ENCODE measurements at places on chromosomes 11 and 22.

DNA sequence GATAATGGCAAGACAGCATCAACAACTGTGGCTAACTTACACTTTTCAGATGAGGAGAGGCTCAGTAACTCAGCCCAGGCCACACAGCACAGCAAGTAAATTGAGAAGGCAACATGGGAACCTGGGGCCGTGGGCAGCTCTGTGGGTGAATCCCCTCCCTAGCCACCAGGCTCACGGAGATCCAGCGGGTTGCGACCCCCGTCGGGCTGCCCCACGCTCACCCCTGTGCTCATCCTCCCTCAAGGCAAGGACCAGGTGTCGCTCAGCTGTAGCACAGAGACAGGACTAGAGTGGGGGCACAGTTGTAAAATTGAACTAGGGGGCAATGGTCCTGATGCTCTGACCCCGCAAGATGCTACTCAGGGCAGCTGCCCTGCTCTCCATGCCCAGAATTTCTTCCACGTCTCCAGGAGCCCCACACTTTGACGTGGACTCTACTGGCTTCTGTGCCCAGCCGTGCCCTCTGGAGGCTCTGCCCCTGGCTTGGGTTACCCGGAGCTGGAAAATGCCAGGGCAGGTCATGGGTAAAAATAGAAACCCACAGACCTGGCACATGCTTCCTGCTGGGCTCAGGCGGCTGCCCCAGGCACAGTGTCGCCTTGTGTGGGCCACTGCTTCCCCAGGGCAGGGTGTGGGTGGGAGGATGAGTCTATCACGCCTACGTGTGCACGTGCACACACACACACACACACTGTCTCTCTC lies 9.0 kb downstream of the TUBA8 start:
- no peak overlapping the region for H3K27ac ChIP-seq
- H3K27me3 ChIP-seq: no peaks in the 10 kb centered on the region

- H3K4me1 ChIP-seq: no peaks in the 10 kb centered on the region
- H3K36me3 ChIP-seq: no peaks in the 10 kb centered on the region
- DNase-seq: no peak
- no peaks in the 10 kb centered on the region for H3K27me3 ChIP-seq
Measured at GRCh38 chr11:31655483-31655882, 145.9 kb downstream of the ELP4 start.

GRCh38 chr11:130369141-130369691 lies 54.5 kb upstream of the ZBTB44 start:
- no peak for DNase-seq
- H3K27ac ChIP-seq: no peak overlapping the region
- H3K4me1 ChIP-seq: no peaks in the 10 kb centered on the region
- no peaks in the 10 kb centered on the region for H3K27me3 ChIP-seq
- no peaks in the 10 kb centered on the region for H3K36me3 ChIP-seq

DNA sequence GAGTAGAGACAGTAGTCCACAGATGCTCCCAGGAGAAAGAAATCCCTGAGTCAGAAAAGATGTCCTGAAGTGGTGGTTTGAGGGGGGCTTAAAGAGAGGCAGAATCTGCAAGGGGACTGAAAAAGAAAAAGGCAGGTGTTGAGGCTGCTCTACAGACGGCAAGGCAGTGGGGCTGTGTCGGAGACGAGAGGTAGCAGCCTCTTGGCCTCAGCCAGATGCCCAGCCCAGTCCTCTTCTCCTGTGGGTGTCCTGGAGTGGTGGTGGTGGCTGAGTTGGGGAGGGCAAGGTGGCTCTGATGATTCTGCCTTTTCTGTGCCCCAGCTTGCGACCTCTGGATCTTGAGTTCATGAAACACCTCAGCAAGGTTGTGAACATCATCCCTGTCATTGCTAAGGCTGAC lies 9.3 kb upstream of the WBP2NL start:
- no peaks in the 10 kb centered on the region for H3K27me3 ChIP-seq
- H3K4me3 ChIP-seq: no peak overlapping the region
- no peaks in the 10 kb centered on the region for H3K36me3 ChIP-seq
- no peak overlapping the region for H3K27ac ChIP-seq

DNA sequence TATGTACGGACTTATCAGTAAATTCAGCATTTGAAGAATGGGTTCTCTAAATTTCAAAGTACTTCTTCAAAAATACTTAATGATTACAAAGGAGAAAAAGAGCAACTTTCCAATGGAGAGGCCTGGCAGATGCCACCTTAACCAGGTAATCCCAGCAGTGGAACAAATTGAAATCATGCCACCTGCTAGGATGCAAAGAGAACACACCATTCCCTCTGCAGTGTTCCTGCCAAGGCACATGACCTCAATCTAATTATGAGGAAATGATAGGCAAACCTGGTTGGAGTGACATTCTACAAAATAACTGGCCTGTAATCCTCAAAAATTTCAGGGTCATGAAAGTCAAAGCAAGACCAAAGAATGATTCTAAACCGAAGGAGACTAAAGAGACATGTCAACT lies 21.5 kb downstream of the TNRC6B start:
- H3K27ac ChIP-seq: no peak overlapping the region
- no peak for DNase-seq
- H3K36me3 ChIP-seq: peaks cover 19% of the 10 kb centered on the region
- H3K4me1 ChIP-seq: peaks cover 58% of the 10 kb centered on the region
- H3K27me3 ChIP-seq: no peaks in the 10 kb centered on the region
- H3K4me3 ChIP-seq: no peak overlapping the region

DNA sequence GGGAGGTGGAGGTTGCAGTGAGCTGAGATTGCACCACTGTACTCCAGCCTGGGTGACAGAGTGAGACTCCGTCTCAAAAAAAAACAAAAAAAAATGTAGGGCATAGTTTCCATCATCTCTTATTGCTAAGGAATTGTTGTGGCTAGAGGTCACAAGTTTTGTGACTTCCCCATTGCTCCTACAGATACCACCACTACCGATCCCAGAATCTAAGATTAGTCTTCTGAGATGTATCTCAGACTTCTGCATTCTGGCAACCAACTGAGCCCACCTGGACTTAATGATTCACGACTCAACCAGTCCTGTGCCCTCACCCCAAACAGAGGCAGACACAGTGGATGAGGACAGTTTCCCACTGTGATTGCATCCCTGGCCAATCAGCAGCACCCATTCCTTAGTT lies 148.9 kb downstream of the NECTIN1 start:
- H3K4me3 ChIP-seq: no peak overlapping the region
- peaks cover 11% of the 10 kb centered on the region for H3K4me1 ChIP-seq
- no peaks in the 10 kb centered on the region for H3K36me3 ChIP-seq
- DNase-seq: no peak

GRCh38 chr22:21682385-21683175 lies 16.8 kb downstream of the PPIL2 start:
- no peak for DNase-seq
- H3K36me3 ChIP-seq: peaks cover 67% of the 10 kb centered on the region
- H3K4me3 ChIP-seq: no peak overlapping the region
- H3K27me3 ChIP-seq: no peaks in the 10 kb centered on the region
- H3K4me1 ChIP-seq: no peaks in the 10 kb centered on the region
- H3K27ac ChIP-seq: no peak overlapping the region

- no peak for DNase-seq
- H3K4me1 ChIP-seq: no peaks in the 10 kb centered on the region
- H3K36me3 ChIP-seq: no peaks in the 10 kb centered on the region
- peaks cover 6% of the 10 kb centered on the region for H3K27me3 ChIP-seq
Measured at GRCh38 chr11:125214601-125215565, 50.3 kb downstream of the PKNOX2 start.

- DNase-seq: no peak
- H3K27ac ChIP-seq: no peak overlapping the region
- H3K4me3 ChIP-seq: no peak overlapping the region
- H3K27me3 ChIP-seq: no peaks in the 10 kb centered on the region
- no peaks in the 10 kb centered on the region for H3K4me1 ChIP-seq
Measured at GRCh38 chr11:15258433-15259165, 143.9 kb downstream of the INSC start.

DNA sequence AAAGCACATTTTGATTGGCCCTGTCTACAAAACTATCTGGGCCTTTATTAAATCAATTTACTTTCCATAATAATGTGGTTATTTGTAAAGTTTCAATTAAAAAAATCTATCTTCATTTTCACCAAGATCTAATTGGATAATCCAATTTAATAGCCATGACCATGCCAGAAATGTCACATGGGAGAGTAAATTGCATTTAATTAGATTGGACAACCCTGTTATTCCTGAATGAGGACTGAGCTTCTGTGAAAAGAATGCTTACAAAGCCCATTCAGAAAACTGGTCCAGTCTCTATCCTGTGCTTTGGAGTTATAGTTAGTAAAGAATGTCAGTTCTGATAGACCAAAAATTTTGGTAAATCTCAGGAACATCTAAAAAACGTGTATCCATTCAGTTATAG lies 541.9 kb upstream of the ANO5 start:
- no peaks in the 10 kb centered on the region for H3K27me3 ChIP-seq
- H3K36me3 ChIP-seq: no peaks in the 10 kb centered on the region
- H3K4me1 ChIP-seq: no peaks in the 10 kb centered on the region
- H3K27ac ChIP-seq: no peak overlapping the region
- no peak overlapping the region for H3K4me3 ChIP-seq
- DNase-seq: no peak

GRCh38 chr22:30701872-30702271 lies 7.2 kb downstream of the OSBP2 start:
- H3K36me3 ChIP-seq: no peaks in the 10 kb centered on the region
- H3K27ac ChIP-seq: no peak overlapping the region
- no peak for DNase-seq
- no peaks in the 10 kb centered on the region for H3K27me3 ChIP-seq

DNA sequence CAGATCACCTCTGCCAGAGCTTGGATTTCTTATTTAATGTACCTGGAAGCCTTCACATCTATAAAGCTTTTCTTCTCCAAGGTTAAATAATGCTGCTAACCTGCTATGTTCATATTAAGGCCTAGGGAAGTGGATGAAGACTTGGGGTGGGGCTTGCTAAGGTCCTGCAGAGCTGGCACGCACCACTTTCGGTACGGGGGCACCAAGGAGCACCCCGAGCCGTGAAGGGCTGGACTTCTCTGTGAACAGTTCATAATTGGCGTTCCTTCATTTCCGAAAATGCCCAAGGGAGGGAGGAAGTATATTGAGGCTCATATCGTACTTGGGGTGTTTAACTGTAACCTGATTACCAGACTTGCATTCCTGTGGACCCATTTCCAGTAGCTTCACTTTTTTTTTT lies 59.6 kb downstream of the ST14 start:
- no peak overlapping the region for H3K4me3 ChIP-seq
- no peak for DNase-seq
- H3K27me3 ChIP-seq: no peaks in the 10 kb centered on the region
- H3K27ac ChIP-seq: no peak overlapping the region
- H3K36me3 ChIP-seq: no peaks in the 10 kb centered on the region

- peaks cover 31% of the 10 kb centered on the region for H3K27me3 ChIP-seq
- H3K4me1 ChIP-seq: no peaks in the 10 kb centered on the region
- H3K27ac ChIP-seq: no peak overlapping the region
- H3K36me3 ChIP-seq: no peaks in the 10 kb centered on the region
- H3K4me3 ChIP-seq: no peak overlapping the region
Measured at GRCh38 chr11:126713806-126714205, 286.8 kb downstream of the KIRREL3 start.

DNA sequence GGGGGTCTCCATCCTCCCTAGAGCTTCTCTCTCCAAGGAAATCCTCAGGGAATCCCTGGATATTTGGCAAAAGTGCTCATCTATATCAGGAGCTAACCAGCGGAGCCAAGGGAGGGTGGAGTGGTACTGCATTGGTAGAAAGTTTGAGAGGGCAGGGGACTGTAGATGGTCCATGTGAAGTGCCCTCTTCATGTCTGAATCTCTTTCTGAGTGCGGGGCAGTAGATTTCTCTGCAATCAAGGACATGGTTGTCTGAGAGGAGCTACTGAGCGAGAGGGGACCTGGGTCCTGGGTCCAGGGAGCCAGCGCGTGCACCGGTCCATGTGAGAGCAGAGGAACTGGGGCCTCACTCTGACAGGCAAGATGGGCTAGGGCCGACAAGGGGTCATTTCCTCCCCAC lies 701 bp downstream of the DIXDC1 start:
- DNase-seq: no peak
- no peaks in the 10 kb centered on the region for H3K27me3 ChIP-seq
- no peak overlapping the region for H3K4me3 ChIP-seq
- H3K27ac ChIP-seq: no peak overlapping the region

GRCh38 chr22:27874764-27875163 lies 44.3 kb downstream of the PITPNB start:
- H3K36me3 ChIP-seq: peaks cover 36% of the 10 kb centered on the region
- H3K4me3 ChIP-seq: no peak overlapping the region
- no peak overlapping the region for H3K27ac ChIP-seq
- peaks cover 3% of the 10 kb centered on the region for H3K4me1 ChIP-seq

DNA sequence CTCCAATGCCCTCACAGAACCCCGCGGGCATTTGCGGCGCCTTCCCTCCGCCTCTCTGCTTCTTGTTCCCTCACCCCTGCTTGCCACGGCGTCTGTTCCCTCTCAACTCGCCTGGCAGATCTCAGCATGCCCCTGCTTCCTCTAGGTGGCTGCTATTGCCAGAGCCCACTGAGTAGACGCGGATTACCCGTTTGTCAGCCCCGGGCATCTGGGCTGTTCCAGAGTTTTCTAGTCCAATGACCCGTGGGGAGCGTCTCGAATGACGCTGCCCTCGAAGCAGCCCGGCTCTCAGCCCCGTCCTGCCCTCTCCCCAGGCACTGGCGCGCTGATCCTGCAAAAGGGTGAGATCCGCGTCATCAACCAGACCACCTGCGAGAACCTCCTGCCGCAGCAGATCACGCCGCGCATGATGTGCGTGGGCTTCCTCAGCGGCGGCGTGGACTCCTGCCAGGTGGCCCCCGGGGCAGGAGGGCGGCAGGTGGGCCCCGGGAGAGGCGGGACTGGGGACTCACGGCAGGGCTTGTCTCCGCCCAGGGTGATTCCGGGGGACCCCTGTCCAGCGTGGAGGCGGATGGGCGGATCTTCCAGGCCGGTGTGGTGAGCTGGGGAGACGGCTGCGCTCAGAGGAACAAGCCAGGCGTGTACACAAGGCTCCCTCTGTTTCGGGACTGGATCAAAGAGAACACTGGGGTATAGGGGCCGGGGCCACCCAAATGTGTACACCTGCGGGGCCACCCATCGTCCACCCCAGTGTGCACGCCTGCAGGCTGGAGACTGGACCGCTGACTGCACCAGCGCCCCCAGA lies 49.7 kb downstream of the ST14 start:
- no peak overlapping the region for H3K27ac ChIP-seq
- peaks cover 9% of the 10 kb centered on the region for H3K4me1 ChIP-seq
- H3K4me3 ChIP-seq: no peak overlapping the region
- H3K27me3 ChIP-seq: no peaks in the 10 kb centered on the region
- no peaks in the 10 kb centered on the region for H3K36me3 ChIP-seq

DNA sequence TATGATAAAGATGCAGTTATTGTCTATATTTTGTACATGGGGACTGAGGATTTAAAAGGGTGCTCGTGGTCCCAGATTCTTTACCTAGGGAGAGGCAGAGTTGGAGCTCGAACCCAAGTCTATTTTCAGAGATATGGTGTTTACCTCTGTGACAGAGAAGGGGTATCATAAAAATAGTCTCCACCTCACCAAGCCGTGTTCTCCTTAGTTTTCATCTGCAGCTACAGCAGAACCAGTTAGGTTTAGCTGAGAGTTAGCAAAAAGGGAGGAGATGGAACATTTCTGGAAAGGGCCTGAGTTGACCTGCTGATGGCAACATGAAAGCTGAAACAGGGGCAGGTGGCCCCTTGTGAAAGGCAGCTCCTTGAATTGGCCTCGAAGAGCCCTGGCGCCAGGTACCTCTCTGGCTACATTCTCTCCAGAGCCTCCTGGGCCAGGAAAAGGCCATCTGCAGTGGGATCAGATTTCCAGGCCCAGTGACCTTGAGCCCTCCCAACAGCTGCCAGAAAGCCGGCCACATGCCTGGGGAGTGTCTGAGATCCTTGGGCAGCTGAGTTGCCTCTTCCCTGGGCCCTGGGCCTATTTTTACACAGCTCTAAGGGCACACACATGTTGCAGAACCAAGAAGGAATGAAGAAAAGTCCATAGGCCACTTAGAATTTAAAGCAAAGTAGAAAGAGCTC lies 136.6 kb downstream of the NAV2 start:
- no peaks in the 10 kb centered on the region for H3K36me3 ChIP-seq
- H3K27me3 ChIP-seq: no peaks in the 10 kb centered on the region
- DNase-seq: no peak
- no peak overlapping the region for H3K4me3 ChIP-seq

All from CD4-positive, alpha-beta T cell (primary cell).